ENCODE measurements at places on chromosomes 11 and 22. TPM values are rescaled to one million over a fixed set of nuclear protein-coding genes. Genes with fewer than 3 reads are reported as not detected.

FKBP2 gene
- total RNA-seq: 62.5 TPM

SPINDOC gene
- 11.9 TPM for total RNA-seq

IL10RA gene
- not detected for total RNA-seq

DNA sequence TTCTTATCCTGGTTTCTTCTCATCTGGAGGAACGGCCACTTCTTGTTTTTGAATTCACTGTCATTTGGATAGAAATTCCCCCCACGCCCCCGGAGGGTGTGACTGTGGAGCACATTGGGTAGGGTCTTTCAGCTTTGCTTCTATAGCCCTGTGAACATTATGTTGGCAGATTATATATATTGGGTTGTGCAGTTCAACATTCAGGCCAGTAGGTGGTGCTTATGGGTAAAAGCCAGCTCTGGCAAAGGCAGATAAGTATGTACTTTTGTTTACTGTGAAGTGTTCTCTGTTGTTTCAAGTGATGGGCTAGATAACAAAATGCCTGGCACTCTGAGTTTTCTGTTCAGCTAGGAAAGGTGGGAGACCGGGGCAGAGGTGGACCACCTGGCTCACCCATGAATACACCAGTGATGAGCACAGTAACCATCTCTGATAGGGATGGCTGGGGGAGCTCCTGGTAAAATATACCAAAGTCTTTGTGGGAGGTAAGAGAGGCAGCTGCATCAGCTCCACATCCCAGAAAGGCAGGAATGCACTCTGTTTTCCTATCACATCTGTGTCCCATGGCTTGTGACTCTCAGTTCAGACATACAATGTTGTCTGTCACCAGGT is 1348.2 kb upstream of the RAG2 start:
- no peaks in the 10 kb centered on the region for H3K36me3 ChIP-seq
- H3K4me3 ChIP-seq: no peak overlapping the region
- H3K27me3 ChIP-seq: no peaks in the 10 kb centered on the region
- peak; percentile 27 for DNase-seq

NELL1 gene
- total RNA-seq: not detected
